ENCODE measurements at places on chromosomes 7 and 10. TPM values are rescaled to one million over a fixed set of nuclear protein-coding genes. Genes with fewer than 3 reads are reported as not detected.

IGFBP1 gene
- not detected for total RNA-seq

SLC4A2 gene
- total RNA-seq, result 118 TPM

FMC1 gene
- 4.1 TPM for total RNA-seq

DNA sequence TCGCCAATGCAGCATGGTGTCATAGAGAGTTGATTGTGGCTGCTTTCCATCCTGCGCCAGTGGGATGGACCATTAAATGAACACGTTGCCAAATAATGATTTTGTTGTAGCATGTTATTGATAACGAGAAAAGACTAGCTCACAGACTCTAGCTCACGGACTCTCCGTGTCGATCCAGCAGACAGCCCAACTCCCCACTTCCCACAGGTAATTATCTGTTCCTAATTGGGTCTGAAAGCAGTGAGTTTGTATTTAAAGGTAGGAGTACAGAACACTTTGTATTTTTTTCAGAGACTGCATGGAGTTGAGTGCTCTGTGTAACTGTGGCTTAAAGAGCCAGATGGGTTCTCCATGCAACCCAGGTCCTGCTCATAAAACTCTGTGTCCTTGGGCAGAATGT lies 1250.5 kb downstream of the TYW1 start:
- no peak for DNase-seq

DNA sequence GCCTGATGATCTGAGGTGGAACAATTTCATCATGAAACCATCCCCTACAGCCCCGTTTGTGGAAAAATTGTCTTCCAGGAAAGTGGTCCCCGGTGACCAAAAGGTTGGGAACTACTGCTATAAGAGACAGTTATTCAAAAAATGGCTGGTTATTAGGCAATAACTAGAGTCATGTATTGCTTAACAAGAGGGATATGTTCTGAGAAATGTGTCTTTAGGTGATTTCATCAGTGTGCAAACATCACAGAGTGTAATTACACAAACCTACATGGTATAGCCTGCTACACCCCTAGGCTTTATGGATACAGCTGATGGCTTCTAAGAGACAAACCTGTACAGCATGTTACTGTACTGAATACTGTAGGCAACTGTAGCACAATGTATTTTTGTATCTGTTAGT lies 71.3 kb upstream of the CSTF2T start:
- DNase-seq, result no peak

DNA sequence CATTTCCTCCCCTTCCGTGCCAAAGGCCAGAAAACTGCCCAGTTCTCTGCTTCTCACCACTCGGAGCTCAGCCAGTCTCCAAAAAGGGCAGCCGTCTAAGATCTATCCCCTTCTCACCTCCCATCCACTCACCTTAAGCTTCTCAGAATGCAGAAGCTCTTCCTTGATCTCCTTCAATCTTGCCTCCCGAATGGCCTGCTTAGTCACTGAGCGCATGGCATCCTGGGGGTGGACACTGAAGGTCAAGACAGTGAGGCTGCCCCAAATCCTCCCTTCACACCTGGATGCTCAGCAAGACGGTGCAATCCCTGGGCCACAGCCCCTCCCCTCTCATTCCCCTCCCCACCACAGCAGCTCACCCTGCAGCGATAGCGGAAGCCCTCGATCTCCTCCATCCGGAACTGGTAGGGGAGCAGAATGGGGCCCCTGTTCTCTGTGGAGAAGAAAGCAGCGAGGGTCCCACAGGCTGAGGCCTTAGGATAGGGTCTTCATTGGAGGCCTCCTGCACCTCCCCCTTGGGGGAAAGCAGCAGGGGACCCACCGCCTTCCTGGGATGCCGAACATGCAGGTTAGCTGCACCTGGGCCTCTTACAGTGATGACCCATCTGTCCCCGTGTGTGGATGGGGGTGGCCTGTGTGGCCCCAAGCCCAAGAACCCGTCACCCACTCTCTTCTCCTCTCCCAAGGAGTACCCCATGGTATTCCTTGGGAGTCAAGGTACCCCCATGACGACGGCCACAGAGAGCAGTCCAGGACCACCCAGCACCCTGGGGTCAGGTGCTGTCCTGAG lies 4.7 kb downstream of the DDX56 start:
- no peak for DNase-seq
